Mammary epithelial cell (primary cell): ENCODE measurements at places on chromosomes 11 and 22. TPM values are rescaled to one million over a fixed set of nuclear protein-coding genes. Genes with fewer than 3 reads are reported as not detected.

DMC1 gene
- 0.61 and 1.3 TPM in 2 replicates for total RNA-seq

SLC5A12 gene
- not detected for total RNA-seq

GRCh38 chr22:35835998-35836691, 118.5 kb downstream of the APOL5 start:
- DNase-seq: peak; percentile 80

DNA sequence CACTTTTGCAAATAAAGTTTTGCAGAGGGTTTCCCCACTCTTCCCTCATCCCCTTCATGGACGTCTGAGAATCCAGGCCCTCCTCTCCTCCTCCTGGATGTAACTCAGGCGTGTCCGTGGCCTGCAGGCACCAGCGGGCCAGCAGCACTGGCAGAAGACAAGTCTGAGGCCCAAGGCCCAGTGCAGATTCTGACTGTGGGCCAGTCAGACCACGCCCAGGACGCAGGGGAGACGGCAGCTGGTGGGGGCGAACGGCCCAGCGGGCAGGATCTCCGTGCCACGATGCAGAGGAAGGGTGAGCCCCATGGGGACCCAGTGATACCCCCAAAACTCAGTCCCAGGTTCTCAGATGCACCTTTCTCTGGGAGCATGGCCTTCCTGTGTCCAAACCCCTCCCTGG, 14.4 kb downstream of the TUB start:
- no peak for DNase-seq

DNA sequence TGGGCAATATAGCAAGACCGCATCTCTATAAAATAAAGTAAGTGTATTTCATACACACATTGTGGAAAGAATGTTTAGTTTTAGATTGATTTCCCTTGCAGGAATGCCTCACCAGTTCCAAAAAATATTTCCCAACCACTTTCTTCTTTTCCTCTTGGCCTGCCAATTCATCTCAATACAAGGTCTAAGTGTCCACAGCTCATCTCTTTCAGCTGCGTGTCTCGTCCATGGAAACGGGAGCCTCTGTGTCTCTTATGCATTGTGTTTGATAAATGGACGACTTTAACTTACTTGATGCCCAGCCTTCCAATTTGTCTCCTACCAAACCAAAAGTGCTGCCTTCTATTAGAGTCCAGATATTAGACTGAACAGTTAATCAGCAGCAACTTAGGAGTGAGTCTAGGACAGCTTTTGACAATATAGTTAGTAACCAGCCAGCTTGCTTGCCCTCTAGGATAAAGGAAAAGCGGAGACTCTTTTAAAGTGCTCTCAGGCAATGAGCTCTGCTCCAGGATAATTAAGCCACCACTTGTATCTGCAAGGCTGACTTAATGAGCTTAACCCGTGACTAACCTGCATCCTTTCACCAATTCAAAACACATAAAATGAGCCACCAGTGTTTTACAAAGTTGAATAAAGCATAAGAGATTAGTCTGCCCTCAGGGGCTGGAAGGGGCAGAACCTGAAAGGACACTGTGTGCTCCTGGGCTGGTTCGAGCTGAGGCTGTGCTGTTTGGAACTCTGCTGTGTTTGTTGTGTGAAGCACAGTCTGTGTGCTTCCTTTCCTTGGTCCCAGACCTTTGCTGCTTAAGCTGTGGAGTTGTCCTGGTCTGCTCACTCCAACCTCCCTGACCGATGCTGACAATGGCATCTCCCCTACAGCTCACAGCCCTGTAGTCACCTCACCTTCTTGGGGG, 27.5 kb downstream of the FBXO7 start:
- no peak for DNase-seq
